Naive B cell (primary cell): ENCODE measurements at places on chromosomes 6 and 20. TPM values are rescaled to one million over a fixed set of nuclear protein-coding genes. Genes with fewer than 3 reads are reported as not detected.

DNA sequence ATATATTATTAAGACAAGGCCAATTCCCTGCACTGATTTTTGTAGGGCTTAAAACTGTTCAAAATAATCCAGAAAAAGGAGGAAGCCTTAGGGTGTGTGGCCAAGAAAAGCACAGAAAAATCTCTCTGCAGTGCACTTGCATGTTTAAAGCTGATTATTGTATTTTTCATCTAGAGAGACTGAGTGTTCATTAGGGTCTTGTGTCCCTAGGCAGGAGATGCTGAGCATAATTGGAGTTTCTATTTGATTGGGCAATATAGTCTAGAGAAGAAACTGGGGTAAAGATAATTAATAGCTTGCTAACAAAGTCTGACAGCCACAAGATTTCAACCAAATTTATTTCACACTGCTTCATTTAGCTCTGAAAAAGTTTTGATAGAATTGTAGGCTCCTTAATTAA is 2.4 kb downstream of the FLRT3 start:
- H3K36me3 ChIP-seq, result no peaks in the 10 kb centered on the region
- H3K27ac ChIP-seq, result no peak overlapping the region
- no peak overlapping the region for H3K4me3 ChIP-seq
- DNase-seq, result no peak
- H3K4me1 ChIP-seq, result peaks cover 8% of the 10 kb centered on the region
- no peaks in the 10 kb centered on the region for H3K27me3 ChIP-seq

The MBOAT1 gene
- 0.82 TPM for polyA plus RNA-seq

DNA sequence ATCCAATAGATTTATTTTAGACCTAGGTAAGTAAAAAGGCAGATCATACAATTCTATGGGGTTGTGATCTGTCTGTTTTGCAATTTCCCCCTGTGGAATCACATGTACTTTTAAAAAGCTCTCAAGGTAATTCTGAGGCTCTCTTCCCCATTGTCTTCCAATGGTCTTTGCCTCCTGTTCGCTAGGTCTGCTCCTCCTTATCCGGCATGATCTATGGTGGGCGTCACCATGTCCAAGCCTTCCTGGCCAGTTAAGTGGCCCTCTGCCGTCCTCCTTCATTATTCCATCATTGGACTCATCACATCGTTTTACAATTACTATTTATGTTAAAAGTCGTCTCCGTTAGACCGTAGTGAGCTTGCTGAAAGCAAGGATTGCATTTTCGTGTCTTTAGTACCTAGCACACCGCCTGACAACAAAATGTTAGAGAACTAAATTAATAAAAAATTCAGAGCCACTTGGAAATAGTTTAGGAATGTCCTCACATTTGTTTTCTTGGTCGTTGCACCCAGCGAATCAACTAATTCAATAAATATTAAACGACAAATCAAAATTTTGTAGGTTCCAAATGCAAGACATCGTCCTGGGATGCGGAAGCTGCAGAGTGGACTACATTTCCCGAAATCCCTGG is 2.2 kb upstream of the STXBP5 start:
- peak overlapping the region; percentile 94 for H3K4me3 ChIP-seq
- DNase-seq, result no peak
- no peaks in the 10 kb centered on the region for H3K27me3 ChIP-seq
- no peaks in the 10 kb centered on the region for H3K36me3 ChIP-seq
- H3K27ac ChIP-seq, result peak overlapping the region; percentile 98

DNA sequence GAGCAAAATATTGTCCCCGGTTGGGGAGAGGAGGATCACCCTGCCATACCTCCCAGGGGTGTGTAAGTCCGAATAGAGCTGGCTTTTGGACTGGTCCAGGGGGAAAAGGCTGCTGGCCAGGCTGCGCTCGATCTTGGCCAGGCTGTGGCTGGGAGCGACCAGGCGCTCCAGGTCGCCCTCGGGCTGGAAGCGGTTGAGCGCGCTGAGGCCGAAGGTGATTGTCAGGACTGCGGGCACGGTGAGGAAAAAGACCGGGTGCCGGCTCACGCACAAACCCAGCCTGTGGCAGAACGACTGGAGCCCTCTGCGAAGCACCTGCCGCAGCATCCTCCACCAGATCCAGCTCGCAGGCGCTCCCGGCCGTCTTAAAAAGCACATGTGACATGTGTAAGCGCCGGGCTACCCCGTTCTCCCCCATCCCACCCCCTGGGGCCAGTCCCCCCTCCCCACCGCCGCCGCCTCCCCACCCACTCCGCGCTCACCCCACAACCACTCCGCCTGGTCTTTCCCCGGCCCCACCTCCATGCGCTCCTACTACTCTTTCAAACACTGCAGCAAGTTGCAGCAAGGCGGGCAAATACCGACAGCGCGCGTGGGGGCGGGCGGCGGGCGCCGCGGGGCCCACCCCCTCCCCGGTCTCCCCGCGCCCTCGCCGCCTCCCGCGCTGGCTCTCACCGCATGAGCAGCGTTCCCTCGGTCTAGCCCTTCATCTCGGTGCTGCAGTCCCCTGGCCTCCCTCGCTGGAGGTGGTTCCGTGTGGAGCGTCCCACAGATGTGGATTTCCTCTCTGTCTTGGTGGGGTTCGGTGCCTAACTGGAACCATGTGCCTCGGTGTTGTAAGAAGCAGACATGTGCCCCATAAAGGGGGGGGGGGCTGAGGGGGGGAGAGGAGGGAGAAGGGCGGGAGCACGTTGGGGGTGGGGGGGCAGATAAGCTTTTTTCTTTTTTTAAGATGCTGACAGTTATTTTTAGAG is 42.4 kb downstream of the PTCHD4 start:
- H3K27me3 ChIP-seq, result peaks cover 34% of the 10 kb centered on the region
- no peak overlapping the region for H3K27ac ChIP-seq
- H3K36me3 ChIP-seq, result no peaks in the 10 kb centered on the region

GRCh38 chr6:131070061-131070460 is 7.0 kb upstream of the EPB41L2 start:
- no peaks in the 10 kb centered on the region for H3K27me3 ChIP-seq
- no peak overlapping the region for H3K27ac ChIP-seq
- DNase-seq, result no peak
- no peaks in the 10 kb centered on the region for H3K36me3 ChIP-seq

The ASIP gene
- not detected for polyA plus RNA-seq

DNA sequence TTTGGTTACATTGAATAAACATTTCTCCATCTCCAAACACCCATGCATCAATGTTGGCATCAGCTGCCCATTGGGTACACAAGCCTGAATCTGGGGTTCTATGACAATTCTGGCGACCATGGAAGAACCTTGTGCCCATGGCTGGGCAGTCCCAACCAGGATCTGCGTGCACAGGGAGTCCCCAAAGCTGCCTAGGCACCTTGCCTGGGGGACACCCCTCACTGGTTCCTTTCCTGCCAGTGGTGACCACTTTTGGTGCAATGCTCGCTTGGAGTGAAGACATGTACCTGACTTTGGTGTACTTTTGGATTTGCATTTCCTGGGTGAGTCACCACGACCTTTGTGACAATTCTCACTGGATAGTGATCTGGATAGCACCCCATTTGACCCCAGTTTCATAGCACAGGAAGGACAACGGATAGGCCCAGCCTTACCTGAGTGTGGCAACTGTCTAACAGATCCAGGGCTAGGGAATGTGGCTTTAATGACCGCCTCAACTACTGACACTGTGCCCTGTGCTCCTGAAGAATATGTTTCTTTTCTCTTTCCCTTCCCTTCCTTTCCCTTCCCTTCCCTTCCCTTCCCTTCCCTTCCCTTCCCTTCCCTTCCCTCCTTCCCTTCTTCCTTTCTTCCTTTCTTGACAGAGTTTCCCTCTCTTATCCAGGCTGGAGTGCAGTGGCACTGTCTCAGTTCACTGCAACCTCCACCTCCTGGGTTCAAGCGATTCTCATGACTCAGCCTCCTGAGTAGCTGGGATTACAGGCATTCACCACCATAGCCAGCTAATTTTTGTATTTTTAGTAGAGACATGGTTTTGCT is 7.1 kb downstream of the SPINT3 start:
- no peak for DNase-seq
- H3K4me3 ChIP-seq, result no peak overlapping the region
- no peak overlapping the region for H3K27ac ChIP-seq
- H3K36me3 ChIP-seq, result no peaks in the 10 kb centered on the region
- H3K27me3 ChIP-seq, result peaks cover 62% of the 10 kb centered on the region

GRCh38 chr20:41116282-41116956 is 20.9 kb upstream of the PLCG1 start:
- no peak overlapping the region for H3K4me3 ChIP-seq
- no peak for DNase-seq
- peaks cover 31% of the 10 kb centered on the region for H3K36me3 ChIP-seq
- no peak overlapping the region for H3K27ac ChIP-seq
- H3K27me3 ChIP-seq, result no peaks in the 10 kb centered on the region
- peaks cover 4% of the 10 kb centered on the region for H3K4me1 ChIP-seq

The BPIFA1 gene
- not detected for polyA plus RNA-seq

The SYCP2L gene
- not detected for polyA plus RNA-seq

- H3K27me3 ChIP-seq, result peaks cover 14% of the 10 kb centered on the region
- H3K36me3 ChIP-seq, result no peaks in the 10 kb centered on the region
- no peak for DNase-seq
- no peak overlapping the region for H3K4me3 ChIP-seq
- no peaks in the 10 kb centered on the region for H3K4me1 ChIP-seq
- peak overlapping the region; percentile 37 for H3K27ac ChIP-seq
These were observed 62.5 kb upstream of the ZNFX1 start for GRCh38 chr20:49340161-49340966.

- DNase-seq, result no peak
- H3K36me3 ChIP-seq, result no peaks in the 10 kb centered on the region
- H3K4me1 ChIP-seq, result no peaks in the 10 kb centered on the region
- H3K4me3 ChIP-seq, result no peak overlapping the region
- no peak overlapping the region for H3K27ac ChIP-seq
- H3K27me3 ChIP-seq, result no peaks in the 10 kb centered on the region
These were observed 135.7 kb downstream of the ATXN1 start for GRCh38 chr6:16625291-16626265.

DNA sequence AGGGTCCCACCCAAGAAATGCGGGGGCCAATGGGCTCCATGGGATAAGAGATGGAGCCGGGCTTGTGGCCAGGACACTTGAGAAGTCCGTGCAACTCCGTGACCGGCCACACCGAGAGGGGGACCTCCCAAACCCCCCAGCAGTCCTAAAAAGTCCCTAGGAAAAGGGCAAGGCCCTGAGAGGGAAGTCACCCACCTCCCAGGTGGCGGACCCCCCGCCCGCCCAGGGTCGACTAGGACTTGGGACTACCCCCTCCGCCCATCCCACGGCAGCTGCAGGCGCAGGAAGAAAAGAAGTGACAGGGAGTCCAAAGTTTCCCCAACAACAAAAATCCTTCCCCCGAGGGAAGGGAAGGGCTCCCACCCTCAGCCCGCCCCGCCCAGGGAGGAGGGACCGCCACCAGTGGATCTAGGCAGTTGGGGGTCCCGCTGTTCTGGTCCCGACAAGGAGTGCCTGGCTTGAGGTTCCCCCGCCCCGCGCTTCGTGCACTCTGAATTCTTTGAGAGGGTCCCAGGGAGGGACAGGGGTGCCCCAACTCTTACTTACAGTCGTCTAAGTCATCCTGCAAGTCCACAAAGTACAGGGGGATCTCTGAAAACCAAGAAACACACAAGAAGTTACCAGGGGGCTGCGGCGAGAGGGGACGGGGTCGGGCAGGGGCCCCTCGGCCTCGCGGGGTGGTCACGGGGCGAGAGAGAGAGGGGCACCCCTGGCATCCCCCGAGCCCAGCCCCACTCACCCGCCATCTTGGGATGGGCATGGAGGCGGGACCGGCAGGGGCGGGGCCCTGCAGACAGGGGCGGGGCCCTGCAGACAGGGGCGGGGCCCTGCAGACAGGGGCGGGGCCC is 611 bp upstream of the RAB22A start:
- no peaks in the 10 kb centered on the region for H3K27me3 ChIP-seq
- peak overlapping the region; percentile 99 for H3K27ac ChIP-seq
- peaks cover 9% of the 10 kb centered on the region for H3K36me3 ChIP-seq
- peak overlapping the region; percentile 84 for H3K4me3 ChIP-seq
- H3K4me1 ChIP-seq, result peaks cover 33% of the 10 kb centered on the region

The KIAA0408 gene
- not detected for polyA plus RNA-seq

- no peak overlapping the region for H3K27ac ChIP-seq
- no peak overlapping the region for H3K4me3 ChIP-seq
- no peaks in the 10 kb centered on the region for H3K36me3 ChIP-seq
- no peaks in the 10 kb centered on the region for H3K4me1 ChIP-seq
- no peak for DNase-seq
These were observed 170.9 kb downstream of the SCP2D1 start for GRCh38 chr20:18984238-18985200.

The SLC32A1 gene
- not detected for polyA plus RNA-seq

- no peak overlapping the region for H3K27ac ChIP-seq
- H3K4me3 ChIP-seq, result no peak overlapping the region
- no peaks in the 10 kb centered on the region for H3K27me3 ChIP-seq
- DNase-seq, result no peak
These were observed 250.8 kb downstream of the SMOC2 start for GRCh38 chr6:168691774-168692173.

GRCh38 chr20:7323957-7324356 is 556.5 kb downstream of the BMP2 start:
- H3K27me3 ChIP-seq, result no peaks in the 10 kb centered on the region
- H3K4me3 ChIP-seq, result no peak overlapping the region
- H3K27ac ChIP-seq, result no peak overlapping the region
- no peak for DNase-seq

The SAPCD1 gene
- polyA plus RNA-seq, result 0.96 TPM

- DNase-seq, result no peak
- H3K27ac ChIP-seq, result no peak overlapping the region
These were observed 47.7 kb downstream of the ATXN1 start for GRCh38 chr6:16713597-16713996.

- no peak overlapping the region for H3K27ac ChIP-seq
- no peak for DNase-seq
These were observed 103.4 kb upstream of the CCN2 start for GRCh38 chr6:132054525-132054924.

- no peaks in the 10 kb centered on the region for H3K4me1 ChIP-seq
- peaks cover 5% of the 10 kb centered on the region for H3K27me3 ChIP-seq
- no peak overlapping the region for H3K27ac ChIP-seq
- DNase-seq, result no peak
- no peak overlapping the region for H3K4me3 ChIP-seq
These were observed 121.7 kb upstream of the BTBD3 start for GRCh38 chr20:11796026-11796425.

DNA sequence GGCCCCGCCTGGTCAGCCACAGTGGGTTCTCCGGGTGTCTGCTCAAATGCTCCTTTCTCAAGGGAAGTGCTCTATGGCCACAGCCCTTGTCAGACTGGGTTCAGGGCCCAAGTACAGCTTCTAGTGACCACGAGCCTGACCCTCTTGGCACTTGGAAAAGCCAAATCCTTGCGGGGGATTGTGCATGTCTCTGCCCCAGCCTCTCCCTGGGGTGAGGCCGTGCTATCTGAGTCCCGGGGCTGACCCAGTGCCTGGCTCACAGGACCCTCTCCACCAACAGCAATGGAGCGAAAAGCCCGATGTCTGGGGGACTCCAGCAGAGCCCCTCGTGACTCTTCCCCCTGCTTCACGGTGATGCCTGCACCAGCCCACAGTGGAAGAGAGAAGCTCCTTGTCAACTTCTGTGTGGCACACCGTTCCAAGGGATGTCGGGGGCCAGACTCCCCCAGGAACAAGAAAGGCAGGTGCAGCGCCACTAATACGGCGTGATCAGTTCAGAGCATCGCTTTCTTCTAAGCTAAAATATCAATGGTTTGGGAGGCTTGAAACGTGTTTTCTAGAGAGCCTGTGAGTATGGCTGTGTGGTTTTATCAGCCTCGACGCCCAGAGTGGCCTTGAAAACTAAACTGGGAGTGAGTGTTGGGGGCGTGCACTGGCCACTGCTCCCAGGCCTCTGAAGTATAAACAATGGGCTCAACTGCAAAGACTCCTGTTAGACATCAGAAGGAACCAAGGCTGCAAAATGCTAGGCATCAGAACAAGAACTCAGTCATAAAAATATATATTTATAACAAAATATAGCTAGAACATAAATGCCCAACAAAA is 51.9 kb downstream of the DLL1 start:
- H3K4me1 ChIP-seq, result no peaks in the 10 kb centered on the region
- no peak overlapping the region for H3K27ac ChIP-seq

The RAMACL gene
- 0.30 TPM for polyA plus RNA-seq
